ENCODE measurements at places on chromosomes 11 and 22.

DNA sequence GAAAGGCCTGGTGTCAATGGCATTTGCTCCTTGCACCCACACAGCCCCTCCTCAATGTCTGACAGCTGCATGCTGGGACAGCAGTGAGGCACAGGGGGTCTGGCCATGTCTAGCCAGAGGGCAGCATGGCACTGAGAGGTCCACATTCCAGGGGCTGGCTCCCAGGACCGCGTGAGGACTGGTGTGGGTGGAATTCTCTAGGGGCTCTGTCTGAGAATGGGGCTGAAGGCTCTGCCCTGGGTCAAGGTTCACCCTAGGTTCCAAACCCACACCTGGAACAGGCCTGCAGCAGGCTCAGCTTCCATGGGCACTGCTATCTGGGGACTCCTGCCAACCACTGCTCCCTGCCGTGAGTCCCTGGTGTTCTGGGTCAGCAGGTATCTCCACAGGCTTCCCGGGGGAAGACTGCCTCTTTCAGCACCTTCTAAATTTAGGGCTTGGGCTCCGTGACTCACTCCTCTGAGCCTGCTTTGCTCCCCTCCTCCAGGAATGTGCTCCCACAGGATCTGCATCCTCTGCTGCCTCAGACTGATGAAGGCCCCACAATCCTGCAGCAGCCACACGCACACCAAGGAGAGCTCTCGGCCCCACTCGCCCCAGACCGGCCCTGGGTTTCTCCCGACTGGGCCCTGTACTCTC, 4.2 kb downstream of the STARD10 start:
- no peak for DNase-seq

GRCh38 chr22:39898997-39899396, 1.9 kb upstream of the GRAP2 start:
- DNase-seq: peak; percentile 59

- no peak for DNase-seq
Observed at GRCh38 chr11:76577226-76577920, 93.2 kb downstream of the LRRC32 start.

DNA sequence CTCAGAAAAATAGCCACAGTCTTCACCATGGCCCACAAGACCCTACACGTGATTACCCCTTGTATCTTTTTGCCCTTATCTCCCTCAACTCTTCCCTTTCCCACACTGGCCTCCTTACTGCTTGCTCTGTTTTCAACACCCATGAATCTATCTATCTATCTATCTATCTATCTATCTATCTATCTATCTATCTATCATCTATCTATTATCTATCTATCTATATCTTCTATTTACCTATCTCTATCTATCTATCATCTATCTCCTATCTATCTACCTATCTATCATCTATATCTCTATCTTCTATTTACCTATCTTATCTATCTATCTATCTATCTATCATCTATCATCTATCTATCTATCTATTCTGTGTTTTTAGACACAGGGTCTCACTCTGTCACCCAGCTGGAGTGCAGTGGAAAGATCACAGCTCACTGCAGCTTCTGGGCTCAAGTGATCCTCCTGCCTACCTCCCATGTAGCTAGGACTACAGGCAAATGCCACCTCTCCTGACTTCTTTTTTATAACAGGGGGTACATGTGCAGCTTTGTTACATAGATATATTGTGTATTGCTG, 54.2 kb downstream of the CNTF start:
- no peak for DNase-seq

DNA sequence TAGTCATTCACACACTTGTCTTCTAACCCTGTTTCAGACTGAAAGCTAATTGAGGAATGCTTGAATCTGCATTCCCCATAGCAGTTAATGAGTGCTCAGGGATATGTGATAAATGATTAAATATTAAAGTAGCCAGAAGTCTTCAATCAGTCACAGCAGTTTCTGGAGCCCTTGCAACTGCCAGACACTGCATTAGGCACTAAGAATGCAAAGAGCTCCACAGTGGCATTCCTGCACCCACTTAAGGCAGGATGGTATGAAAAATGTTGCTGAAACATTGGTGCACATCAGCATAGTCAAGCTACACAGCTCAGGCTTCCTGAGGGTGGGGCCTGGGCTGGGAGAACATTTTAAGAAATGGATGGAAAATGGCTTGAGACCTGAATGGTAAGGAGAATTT, 6.5 kb downstream of the DTX4 start:
- DNase-seq: no peak

- DNase-seq: no peak
Observed at GRCh38 chr11:63622323-63622722, 8.1 kb upstream of the PLAAT3 start.

All from GM13977 (cell line).